ENCODE measurements at places on chromosomes 12 and 14.

- H3K27me3 ChIP-seq = no peaks in the 10 kb centered on the region
- H3K4me1 ChIP-seq = peaks cover 15% of the 10 kb centered on the region
- DNase-seq = no peak
- H3K36me3 ChIP-seq = peaks cover 13% of the 10 kb centered on the region
- no peak overlapping the region for H3K27ac ChIP-seq
These were observed 17.3 kb upstream of the DHRS4 start for GRCh38 chr14:23936084-23936829.

- no peak overlapping the region for H3K27ac ChIP-seq
- peaks cover 19% of the 10 kb centered on the region for H3K4me1 ChIP-seq
- no peaks in the 10 kb centered on the region for H3K27me3 ChIP-seq
- H3K4me3 ChIP-seq = no peak overlapping the region
- no peak for DNase-seq
These were observed 29.8 kb upstream of the AP4S1 start for GRCh38 chr14:30995689-30996088.

GRCh38 chr14:34075042-34075744 is 124.3 kb upstream of the EGLN3 start:
- H3K27ac ChIP-seq = peak overlapping the region; percentile 34
- no peaks in the 10 kb centered on the region for H3K36me3 ChIP-seq
- no peak for DNase-seq

DNA sequence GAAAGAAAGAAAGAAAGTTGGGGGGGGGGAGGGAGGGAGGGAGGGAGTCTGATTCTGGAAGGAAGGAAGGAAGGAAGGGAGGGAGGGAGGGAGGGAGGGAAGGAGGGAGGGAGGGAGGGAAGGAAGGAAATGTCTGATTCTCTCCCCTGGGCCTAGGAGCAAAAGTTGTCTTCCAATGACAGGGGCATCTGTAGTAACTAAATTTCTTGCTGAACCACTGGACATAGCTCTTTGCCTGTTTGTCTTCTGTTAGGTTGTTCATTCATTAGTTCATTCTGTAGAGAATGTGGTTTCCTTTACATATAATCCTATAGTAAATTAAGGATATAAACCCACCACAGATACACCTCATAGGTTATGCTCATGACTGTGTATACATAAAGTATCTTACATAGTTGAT is 59.9 kb downstream of the GPR68 start:
- no peaks in the 10 kb centered on the region for H3K27me3 ChIP-seq
- H3K4me3 ChIP-seq = no peak overlapping the region
- no peaks in the 10 kb centered on the region for H3K4me1 ChIP-seq
- no peak overlapping the region for H3K27ac ChIP-seq
- no peak for DNase-seq

GRCh38 chr12:69688021-69688420 is 11.1 kb downstream of the BEST3 start:
- DNase-seq = no peak
- H3K36me3 ChIP-seq = no peaks in the 10 kb centered on the region
- H3K27me3 ChIP-seq = peaks cover 19% of the 10 kb centered on the region
- no peak overlapping the region for H3K4me3 ChIP-seq

DNA sequence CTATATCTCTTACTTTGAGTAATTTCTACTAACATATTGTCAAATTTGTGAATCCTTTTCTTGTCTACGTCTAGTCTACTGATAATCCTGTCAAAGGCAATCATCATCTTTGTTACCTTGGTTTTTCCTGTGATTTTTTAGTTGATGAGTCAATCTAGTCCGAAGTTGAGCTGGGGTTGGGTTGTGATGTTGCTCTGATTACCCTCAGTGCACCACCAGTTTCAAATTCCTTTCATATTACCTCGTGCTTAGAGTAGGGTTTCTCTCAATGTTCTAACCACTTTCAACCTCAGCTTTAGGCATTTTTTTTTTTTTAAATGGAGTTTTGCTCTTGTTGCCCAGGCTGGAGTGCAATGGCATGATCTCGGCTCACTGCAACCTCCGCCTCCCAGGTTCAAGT is 186.8 kb downstream of the BTG1 start:
- no peak overlapping the region for H3K27ac ChIP-seq
- H3K4me3 ChIP-seq = no peak overlapping the region
- H3K36me3 ChIP-seq = no peaks in the 10 kb centered on the region
- H3K4me1 ChIP-seq = peaks cover 7% of the 10 kb centered on the region
- H3K27me3 ChIP-seq = no peaks in the 10 kb centered on the region

- DNase-seq = no peak
- H3K27me3 ChIP-seq = peaks cover 19% of the 10 kb centered on the region
- no peaks in the 10 kb centered on the region for H3K36me3 ChIP-seq
- peaks cover 9% of the 10 kb centered on the region for H3K4me1 ChIP-seq
These were observed 5.5 kb downstream of the TMEM63C start for GRCh38 chr14:77186911-77187648.

DNA sequence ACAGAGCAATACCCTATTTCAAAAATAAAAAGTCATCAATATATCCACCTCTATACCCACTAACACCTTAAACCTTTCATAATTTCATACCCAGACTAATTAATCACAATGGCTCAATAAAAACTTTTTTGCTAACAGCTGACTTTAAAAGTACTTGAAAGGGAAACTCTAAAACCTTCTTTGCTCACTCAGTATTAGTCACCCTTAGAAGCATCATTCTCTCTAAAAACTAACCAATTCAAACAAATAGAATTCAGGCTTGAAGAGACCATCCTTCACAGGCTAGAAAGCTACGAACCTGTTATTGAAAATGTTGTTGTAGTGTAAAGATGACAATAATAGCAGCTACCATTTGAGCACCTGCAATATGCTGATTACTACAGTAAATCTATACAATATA is 37.2 kb downstream of the HECTD1 start:
- no peak for DNase-seq
- no peak overlapping the region for H3K4me3 ChIP-seq
- no peaks in the 10 kb centered on the region for H3K27me3 ChIP-seq
- no peaks in the 10 kb centered on the region for H3K4me1 ChIP-seq
- no peak overlapping the region for H3K27ac ChIP-seq

GRCh38 chr12:124568431-124569374 is 1.3 kb upstream of the NCOR2 start:
- no peaks in the 10 kb centered on the region for H3K36me3 ChIP-seq
- DNase-seq = peak; percentile 86
- no peaks in the 10 kb centered on the region for H3K27me3 ChIP-seq
- H3K27ac ChIP-seq = peak overlapping the region; percentile 96
- H3K4me3 ChIP-seq = peak overlapping the region; percentile 90

- no peaks in the 10 kb centered on the region for H3K4me1 ChIP-seq
- peaks cover 2% of the 10 kb centered on the region for H3K36me3 ChIP-seq
- no peaks in the 10 kb centered on the region for H3K27me3 ChIP-seq
- no peak overlapping the region for H3K27ac ChIP-seq
- H3K4me3 ChIP-seq = no peak overlapping the region
- DNase-seq = no peak
These were observed 15.1 kb upstream of the CLEC1A start for GRCh38 chr12:10113920-10114319.

DNA sequence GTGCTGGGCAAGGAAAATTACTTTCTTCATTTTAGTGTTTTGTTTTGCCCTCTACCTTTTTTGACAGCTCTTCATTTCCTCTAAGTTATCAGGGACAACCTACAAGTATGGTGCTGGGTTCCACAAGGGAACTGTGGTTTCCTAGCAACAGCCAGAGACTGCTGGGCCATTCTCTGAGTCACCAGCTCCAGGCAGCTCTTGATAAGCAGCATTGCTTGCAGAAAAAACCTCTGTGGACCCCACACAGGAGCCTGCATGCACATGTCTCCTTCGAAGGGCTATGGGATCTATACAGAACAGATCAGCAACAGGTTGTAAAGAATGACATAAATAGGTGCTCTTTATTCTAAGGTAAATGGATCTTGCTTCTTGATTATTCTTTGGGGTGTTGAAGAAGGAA is 81.0 kb upstream of the CCDC196 start:
- H3K27me3 ChIP-seq = no peaks in the 10 kb centered on the region
- H3K4me3 ChIP-seq = no peak overlapping the region
- no peak overlapping the region for H3K27ac ChIP-seq
- DNase-seq = no peak
- no peaks in the 10 kb centered on the region for H3K4me1 ChIP-seq

GRCh38 chr14:68589447-68590200 is 203.2 kb downstream of the ZFP36L1 start:
- no peak for DNase-seq
- peaks cover 3% of the 10 kb centered on the region for H3K36me3 ChIP-seq
- H3K4me3 ChIP-seq = no peak overlapping the region
- H3K27me3 ChIP-seq = no peaks in the 10 kb centered on the region

- H3K27ac ChIP-seq = peak overlapping the region; percentile 25
- no peak for DNase-seq
- no peaks in the 10 kb centered on the region for H3K27me3 ChIP-seq
- no peak overlapping the region for H3K4me3 ChIP-seq
These were observed 2.0 kb upstream of the SOS2 start for GRCh38 chr14:50233166-50233950.

DNA sequence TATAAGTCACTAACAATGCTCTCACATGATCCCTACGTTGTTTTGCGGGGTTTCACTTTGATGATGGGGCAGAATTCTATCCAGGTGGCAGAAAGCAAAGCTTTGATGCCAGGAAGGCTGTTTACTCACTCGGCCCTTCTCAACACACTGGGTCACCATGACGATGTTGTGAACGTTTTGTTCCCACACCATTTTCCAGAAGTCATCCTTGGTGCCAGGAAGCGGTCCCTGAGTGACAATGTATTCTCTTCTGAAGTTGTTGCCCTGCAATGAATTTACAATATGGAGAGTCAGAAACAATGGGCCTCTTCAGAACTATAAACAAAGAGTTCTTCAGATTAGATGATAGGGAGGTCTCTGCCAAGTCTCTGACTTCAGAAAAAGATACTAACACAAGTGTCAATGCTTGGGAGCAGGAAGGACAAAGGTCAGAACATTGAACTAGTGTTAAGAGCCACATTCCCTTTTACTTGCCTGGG is 101.3 kb downstream of the PTPRB start:
- H3K27ac ChIP-seq = no peak overlapping the region
- peaks cover 10% of the 10 kb centered on the region for H3K27me3 ChIP-seq
- no peak overlapping the region for H3K4me3 ChIP-seq
- H3K4me1 ChIP-seq = no peaks in the 10 kb centered on the region

DNA sequence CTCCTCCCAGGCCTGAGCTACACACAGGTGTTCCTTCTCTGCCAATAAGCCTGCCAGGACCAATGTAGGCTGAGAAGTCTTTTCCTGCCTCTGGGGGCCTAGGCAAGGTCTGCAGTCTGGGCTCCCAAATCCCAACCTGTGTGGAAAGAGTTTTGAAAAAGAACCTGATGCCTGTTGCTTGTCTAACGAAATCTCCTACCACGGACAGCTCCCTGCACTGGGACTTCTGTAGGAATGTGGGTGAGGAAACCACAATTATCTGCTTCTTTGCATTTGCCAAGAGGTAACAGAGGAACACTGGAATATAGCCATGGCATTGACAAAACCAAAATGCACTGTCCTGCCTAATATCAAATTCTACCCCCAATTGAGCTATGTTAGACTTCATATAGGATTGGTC is 877.0 kb upstream of the TMEM132C start:
- H3K4me3 ChIP-seq = no peak overlapping the region
- H3K36me3 ChIP-seq = no peaks in the 10 kb centered on the region
- H3K4me1 ChIP-seq = no peaks in the 10 kb centered on the region
- no peaks in the 10 kb centered on the region for H3K27me3 ChIP-seq
- no peak for DNase-seq

DNA sequence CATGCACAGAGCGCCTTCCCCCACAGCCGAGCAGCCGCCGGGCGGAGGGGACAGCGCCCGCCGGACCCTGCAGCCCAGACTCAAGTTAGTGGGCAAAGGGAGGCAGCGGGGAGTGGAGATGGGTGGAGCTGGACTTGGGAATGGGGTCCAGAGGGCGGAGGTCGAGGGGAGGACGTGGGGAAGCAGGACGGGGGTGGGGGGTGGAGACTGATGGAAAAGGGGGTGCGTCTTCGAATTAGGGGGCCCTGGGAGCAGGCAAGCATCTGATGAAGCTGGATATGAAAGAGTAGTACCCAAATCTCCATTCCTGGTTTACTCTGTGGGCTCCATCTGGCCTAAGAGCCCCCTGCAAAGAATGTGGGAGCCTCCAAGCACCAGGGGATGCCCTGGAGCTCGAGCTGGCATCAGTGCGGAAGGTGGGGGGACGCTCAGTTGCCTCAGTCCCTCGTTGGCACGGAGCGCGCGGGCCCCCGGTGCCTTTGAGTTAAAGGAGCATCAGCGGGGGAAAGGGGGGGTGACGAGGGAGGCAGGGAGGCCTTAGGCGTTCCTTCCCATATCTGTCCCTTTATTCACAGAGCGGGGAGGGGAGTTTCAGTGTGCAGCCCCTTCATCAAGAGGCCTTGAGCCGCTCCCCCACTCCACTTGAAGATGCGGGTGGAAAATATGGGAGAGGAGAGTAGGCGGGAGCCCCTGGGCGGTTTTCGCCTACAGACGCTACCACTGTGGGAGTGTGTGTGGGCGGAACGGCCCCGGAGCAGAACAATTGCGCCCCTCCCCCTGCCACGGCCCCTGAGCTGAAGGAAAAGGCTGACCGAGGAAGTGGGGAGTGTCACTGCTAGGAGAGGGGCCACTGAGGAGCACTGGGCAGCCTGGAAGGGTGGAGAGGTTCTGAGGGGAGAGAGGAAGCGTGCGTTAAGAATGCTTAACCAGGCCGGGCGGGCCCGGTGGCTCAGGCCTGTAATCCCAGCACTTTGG is 644 bp downstream of the NAB2 start:
- H3K4me1 ChIP-seq = peaks cover 82% of the 10 kb centered on the region
- DNase-seq = no peak
- H3K27ac ChIP-seq = peak overlapping the region; percentile 96
- peak overlapping the region; percentile 91 for H3K4me3 ChIP-seq
- H3K27me3 ChIP-seq = no peaks in the 10 kb centered on the region

DNA sequence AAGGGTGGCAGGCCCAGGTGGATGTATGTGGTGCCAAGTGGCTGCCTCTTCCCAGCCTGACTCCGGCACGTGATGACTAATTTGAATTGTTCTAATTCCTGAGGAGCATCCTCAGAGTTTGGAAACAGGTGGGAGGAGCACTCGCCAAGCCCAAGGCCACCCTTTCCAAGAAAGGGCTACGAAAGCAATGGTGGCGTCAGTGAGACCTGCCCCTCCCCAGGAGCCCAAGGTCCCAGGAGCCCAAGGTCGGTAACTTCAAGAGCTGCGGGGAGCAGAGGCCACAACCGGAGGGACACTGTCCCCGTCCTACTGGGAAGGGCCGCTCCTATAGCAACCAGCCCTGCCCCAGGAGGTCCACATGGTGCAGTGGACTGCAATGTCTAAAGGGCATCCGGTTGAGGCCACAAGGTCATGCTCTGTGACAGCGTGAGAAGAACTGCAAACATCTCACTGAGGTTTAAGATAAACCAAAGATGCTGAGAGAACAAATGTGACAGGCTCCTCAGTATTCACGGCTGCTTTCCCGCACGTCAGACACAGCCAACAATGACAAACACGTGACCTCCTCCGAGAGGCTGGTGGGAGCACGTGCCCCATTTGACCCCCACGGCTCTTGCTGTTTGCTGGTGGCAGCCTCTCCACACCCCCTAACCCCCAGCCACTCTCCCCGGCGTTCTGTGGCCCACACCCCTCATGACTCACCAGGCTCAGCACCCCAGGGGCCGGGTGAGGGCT is 79.6 kb downstream of the ITPK1 start:
- DNase-seq = no peak
- no peak overlapping the region for H3K4me3 ChIP-seq
- no peaks in the 10 kb centered on the region for H3K36me3 ChIP-seq
- no peaks in the 10 kb centered on the region for H3K27me3 ChIP-seq
- H3K4me1 ChIP-seq = peaks cover 52% of the 10 kb centered on the region

- peaks cover 36% of the 10 kb centered on the region for H3K36me3 ChIP-seq
- no peak overlapping the region for H3K27ac ChIP-seq
- DNase-seq = no peak
- no peak overlapping the region for H3K4me3 ChIP-seq
- no peaks in the 10 kb centered on the region for H3K27me3 ChIP-seq
These were observed 51.2 kb downstream of the CDC42BPB start for GRCh38 chr14:103006106-103006505.
